ENCODE measurements at places on chromosomes 13 and 19. TPM values are rescaled to one million over a fixed set of nuclear protein-coding genes. Genes with fewer than 3 reads are reported as not detected.

DNA sequence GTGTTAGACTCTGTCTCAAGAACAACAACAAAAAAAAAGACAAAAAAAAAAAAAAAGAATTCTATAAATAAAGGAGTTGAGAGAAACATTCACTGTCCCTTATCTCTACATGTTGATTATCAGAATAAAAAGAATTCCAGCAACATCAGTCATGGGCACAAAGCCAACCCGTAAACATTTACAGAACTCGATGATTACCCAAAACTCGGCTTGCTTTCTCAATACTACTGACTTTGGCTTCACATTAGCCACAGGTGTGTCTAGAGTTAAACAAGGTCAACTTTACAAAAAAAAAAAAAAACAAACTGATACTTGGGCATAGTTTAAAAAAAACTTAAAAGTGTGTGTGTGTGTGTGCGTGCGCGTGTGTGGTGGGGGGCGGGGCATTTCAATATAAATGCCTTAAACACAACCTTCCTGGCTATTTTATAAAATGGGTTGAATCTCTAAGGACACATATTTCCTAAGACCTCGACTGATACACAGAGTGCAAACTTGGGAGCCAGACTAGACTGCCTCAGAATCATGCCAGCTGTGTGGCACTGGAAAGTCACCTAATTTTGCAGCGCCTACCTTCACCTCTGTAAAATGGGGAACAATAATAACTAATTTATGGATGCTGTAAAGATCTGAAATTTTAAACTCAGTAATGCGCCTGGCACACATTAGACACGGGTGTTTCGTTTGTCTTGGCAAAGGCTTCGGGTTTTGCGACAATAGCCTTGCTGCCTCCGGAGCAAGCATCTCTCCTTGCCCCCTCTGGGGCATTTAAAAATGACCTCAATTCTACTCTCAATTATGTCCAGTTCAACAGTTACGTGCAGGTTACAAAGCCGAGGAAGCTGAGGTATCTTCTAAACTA lies 922 bp downstream of the EBPL start:
- DNase-seq = no peak

GRCh38 chr13:84867246-84867645 lies 932.0 kb downstream of the SLITRK6 start:
- DNase-seq = no peak

GRCh38 chr19:28619816-28620429 lies 593.0 kb downstream of the UQCRFS1 start:
- no peak for DNase-seq

DNA sequence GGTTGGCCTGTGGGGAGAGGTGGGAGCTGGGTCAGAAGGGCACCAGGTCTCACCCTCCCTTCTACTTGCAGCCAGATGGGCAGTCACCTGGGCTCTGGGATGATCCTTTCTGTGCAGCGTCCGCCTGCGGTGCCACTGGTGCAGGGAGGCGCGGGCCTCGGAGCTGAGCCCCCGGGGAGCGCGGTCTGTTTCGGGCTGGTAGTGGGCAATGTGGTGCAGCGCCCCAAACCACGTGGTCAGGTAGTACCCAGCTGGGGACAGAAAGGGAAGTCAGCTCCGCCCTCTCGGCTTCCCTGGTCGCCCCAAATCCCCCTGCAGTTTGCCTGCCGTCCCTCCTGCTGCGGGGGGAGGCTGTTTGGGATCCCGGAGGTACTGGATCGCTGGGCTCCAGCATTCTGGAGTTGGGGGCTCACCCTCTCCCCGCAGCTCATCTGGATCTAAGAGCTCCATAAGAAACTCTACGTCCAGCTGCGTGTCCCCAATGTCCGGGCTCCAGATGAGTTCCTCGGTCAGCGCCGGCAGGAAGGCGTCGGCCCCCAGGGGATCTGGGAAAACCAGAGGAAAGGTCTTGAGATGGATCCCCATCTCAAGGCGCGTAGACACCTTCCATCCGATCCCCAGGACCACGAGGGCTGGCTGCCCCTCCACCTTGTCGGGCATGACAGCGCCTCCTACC lies 8.8 kb downstream of the RINL start:
- no peak for DNase-seq

- DNase-seq = no peak
These were observed 97.2 kb upstream of the ZNF536 start for GRCh38 chr19:30274987-30275386.

DNA sequence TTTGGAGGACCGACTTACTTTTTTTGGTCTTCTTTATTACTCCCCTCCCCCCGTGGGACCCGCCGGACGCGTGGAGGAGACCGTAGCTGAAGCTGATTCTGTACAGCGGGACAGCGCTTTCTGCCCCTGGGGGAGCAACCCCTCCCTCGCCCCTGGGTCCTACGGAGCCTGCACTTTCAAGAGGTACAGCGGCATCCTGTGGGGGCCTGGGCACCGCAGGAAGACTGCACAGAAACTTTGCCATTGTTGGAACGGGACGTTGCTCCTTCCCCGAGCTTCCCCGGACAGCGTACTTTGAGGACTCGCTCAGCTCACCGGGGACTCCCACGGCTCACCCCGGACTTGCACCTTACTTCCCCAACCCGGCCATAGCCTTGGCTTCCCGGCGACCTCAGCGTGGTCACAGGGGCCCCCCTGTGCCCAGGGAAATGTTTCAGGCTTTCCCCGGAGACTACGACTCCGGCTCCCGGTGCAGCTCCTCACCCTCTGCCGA lies 409 bp downstream of the FOSB start:
- DNase-seq = no peak

GRCh38 chr19:3132971-3133792 lies 2.7 kb upstream of the GNA15 start:
- no peak for DNase-seq

- no peak for DNase-seq
These were observed 367.6 kb downstream of the DNAJC15 start for GRCh38 chr13:43391036-43391435.

GRCh38 chr19:32570081-32570785 lies 10.8 kb upstream of the PDCD5 start:
- DNase-seq = no peak

DNA sequence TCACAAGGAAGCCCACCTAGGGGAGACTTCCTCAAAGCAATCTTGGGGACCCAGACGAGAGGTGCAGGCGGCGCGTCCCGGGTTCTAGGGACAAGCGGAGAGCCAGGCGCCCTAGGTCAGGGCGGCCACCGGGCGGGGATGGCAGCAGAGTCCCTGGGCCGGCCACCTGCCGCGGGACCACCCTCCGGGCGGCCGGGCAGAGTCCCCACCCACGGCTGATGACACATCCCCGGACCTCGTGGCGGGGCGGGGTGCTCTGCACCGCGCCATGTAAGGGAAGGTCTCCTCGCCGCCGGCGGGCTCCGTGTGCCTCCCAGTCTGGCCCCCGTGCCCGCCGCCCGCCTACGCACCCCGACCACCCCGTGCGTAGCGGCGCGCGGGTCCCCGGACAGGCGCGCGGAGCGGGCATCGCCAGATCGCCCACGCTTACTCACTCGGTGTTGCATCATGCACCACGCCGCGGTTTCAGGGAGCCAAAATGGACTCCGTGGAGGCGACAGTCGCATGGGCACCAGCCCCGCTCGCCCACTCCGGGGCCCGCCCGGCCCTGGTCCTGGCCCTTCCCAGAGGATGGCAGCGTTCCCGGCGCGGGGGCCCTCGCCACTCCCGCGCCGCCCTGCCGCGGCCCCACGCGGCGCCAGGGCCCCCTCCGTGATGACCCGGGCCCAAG lies 643 bp downstream of the SLC7A1 start:
- DNase-seq = no peak

- no peak for DNase-seq
These were observed 29.5 kb upstream of the CEBPG start for GRCh38 chr19:33343859-33344572.

DNA sequence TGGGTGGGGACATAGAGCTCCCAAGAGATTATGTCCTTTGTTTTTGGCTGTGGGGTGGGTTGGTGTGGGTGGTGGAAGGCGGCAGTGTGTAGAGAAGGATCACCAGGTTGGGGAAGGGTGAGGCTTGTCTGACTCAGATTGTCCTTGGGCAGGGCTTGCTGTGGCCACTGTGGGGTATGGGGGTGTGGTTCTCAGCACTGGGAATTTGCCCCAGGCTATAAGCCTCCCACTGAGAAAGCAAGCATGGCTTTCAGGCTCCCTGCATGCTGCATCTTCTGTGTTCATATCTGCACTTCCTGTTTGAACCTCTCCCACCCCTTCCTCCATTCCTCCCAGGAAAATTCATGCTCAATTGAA lies 34.9 kb downstream of the DNAJC15 start:
- DNase-seq = no peak

DNA sequence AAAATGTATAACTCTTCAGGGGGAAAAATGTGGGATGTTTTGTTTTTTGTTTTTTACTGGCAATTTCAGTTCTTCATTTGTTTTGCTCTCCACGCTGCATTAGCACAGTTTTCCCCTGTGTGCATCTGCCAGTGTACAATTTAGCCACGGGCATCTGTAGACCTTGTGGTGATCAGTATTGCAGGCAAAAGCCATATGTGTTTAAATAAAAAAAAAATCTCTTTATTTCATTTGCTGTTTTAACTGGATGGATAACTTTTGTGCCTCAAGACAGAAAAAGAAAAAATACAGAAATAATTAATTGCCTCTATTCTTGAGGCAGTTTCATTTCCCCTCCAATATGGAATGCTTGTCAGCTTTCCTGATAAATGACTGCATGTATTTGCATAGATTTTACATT lies 7.9 kb upstream of the MAB21L1 start:
- DNase-seq = no peak

GRCh38 chr19:48458016-48458415 lies 2.6 kb downstream of the KCNJ14 start:
- no peak for DNase-seq

UBAC2 gene
- total RNA-seq = 60.8 TPM

PSG1 gene
- total RNA-seq = not detected

SCAF1 gene
- total RNA-seq = 16.4 TPM

NANOS3 gene
- total RNA-seq = not detected

IFI30 gene
- total RNA-seq = 38.7 TPM

SAFB gene
- total RNA-seq = 80.1 TPM

SKA3 gene
- 5.1 TPM for total RNA-seq

CNN1 gene
- 437 TPM for total RNA-seq

CDC42EP5 gene
- total RNA-seq = 6.3 TPM

Measured in esophagus squamous epithelium (tissue), 5 donors.